Stimulated activated CD4-positive, alpha-beta T cell treated with anti-CD3 and anti-CD28 coated beads, Interleukin-1b, Interleukin-23, amount 100 ng/mL, for 1 hour (primary cell): ENCODE measurements at places on chromosomes 5 and 9.

DNA sequence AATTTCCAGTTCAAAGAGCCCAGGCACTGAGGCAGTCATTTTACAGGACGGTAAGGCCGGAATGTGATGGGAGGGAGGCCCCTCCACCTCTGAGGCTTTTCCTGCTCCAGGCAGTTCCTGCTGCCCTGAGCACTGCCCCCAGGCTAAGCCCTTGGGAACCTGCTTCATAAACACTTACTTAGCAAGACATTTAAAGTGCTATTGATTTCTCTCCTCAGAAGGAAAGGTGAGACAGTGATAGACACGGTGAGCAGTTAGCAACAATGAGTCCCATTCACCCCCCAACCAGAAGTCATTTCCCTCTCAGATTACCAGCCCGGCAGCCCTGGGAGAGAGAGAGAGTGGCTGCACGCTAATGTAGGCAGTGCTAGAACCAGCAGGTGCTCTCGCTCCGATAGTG lies 462.5 kb downstream of the SPOCK1 start:
- no peak for DNase-seq

- DNase-seq, result no peak
Observed at GRCh38 chr5:88930335-88930734, 47.4 kb upstream of the MEF2C start.

DNA sequence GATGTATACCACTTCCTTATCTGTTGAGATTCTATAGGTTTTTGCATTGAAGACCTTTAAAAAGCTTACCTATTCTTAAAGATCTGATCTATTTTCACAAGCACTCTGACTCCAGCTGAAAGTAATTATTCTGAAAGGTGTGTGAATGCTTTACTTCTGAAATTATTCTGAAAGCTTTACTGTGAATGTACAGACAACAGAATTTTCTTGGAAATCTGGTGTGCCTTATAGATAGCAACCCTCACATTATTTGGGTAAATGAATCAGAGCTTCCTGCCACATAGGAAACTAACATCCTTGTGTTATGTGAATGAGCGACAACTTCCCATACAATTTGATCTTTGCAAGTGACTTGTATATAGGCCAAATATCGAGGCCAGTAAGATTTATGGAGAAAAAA lies 6.5 kb downstream of the CDO1 start:
- no peak for DNase-seq

GRCh38 chr5:153884612-153884957 lies 154.1 kb downstream of the FAM114A2 start:
- no peak for DNase-seq

DNA sequence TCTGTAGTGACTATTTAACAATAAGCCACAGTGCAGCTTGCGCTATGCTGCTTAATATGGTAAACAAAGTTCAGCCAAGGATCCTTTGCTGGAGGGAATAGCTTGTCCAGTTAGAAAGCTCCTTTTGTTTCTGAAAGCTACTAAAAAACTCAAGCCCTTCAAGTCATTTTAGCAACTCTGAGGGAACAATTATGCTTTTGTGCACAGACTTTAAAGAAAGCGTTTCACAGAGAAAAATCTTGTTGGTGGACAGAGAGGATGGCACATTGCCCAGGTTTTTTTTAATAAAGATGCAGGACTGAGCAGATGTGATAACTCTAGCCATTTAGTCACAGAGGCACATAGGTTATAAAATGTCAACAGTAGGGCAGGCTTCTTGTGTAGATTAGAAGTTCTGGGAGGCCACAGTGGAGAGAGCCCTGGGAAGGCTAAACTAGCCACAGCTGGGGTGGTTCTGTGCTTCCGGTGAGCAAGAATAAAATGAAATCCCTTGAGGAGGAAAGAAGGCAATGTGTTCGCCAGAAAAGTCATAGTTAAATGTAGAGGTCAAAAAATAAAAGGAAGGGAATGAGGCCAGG lies 63.4 kb downstream of the ALDH7A1 start:
- no peak for DNase-seq

DNA sequence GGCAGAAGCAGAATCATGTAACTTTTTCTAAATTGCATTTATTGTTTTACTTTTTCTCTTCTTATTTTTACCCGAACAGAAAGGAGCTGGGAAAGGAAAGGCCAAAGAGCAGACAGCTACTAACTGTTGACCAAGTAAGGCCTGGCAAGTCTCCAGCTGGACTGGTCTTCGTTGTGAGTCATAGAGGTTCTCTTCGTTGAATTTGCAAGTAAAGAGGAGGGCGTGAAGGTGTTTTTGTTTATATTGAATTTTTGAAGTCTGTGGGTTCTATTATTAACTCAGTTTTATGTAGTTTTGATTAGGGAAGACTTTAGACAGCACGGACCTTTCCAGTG lies 416.5 kb upstream of the CCNH start:
- no peak for DNase-seq

DNA sequence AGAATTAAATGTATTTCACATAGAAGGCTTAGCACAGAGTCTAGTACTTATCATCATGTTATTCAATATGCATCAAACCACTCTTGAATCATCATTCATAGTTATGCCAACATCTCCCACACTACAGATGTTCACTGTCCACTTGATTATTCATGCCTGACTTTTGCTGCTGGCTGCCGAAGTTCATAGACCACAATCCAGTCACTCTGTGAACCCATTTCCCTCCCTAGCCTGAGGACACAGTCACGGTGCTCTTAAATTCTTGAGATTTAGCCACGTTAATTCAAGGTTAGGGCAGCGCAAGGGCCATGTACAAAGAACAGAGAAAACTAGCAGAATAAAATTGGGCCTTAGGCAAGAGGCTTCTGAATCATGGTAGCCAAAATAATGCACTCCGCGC lies 32.4 kb downstream of the ABCA1 start:
- DNase-seq, result no peak

- DNase-seq, result no peak
Observed at GRCh38 chr5:56071470-56071869, 76.7 kb upstream of the IL6ST start.

GRCh38 chr9:3361116-3361515 lies 164.7 kb downstream of the RFX3 start:
- DNase-seq, result no peak

DNA sequence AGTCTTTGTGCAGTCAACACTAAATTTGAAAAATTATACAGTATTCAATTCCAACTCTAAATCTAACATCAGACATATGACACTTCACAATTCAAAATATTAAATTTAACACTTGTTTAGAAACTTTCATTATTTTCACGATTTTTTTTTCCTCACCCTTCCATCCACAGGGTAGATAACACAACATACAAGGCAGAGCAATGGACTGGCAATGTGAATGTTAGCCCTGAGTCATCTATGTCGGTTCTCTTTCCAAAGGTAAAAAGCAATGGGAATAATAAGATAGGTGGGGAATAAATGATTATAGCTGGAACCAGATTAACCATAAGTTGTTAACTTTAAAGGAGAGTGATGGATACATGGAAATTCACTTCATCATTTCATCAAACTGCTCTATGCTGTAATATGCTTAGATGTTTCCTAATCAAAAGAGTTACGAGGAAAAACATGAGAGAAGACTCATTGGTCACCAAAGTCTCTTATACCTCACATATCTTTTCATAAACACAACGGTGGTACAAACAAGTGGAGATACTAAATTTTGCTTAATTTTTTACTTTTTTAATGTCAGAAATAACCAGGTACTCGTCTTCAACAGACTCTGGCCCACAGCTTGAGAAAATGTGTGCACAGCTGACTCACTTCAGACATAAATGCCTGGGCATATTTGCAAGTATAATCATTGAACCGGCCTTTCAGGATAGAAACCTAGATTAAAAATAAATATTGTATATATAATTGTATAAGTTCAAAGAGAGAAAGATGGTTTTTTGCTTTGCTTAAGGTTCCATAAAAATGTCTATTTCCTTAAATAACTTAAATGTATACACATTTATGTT lies 23.0 kb downstream of the RFX3 start:
- no peak for DNase-seq

DNA sequence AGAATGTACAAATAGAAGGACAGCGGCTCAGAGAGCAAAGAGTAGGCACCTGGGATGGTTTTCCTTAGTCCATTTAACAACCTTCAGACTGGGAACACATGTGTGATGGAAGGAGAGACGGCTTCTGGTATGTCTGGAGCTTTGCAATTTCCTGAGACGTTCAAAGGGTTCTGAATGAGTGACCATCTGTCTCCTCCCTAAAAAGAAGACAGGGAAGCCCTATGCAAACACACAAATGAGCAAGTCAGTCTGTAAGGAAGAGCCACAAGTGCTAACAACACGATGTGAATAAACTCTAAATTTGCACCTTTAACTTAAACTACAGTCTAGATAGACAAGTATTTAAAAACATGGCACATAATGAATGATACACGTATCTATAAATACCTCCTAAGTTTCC lies 391.0 kb downstream of the ICE1 start:
- DNase-seq, result no peak
